RPMI7951 (cell line): ENCODE measurements at places on chromosomes 3 and 15. TPM values are rescaled to one million over a fixed set of nuclear protein-coding genes. Genes with fewer than 3 reads are reported as not detected.

PLSCR2 gene
- total RNA-seq = not detected in 2 replicates

ZIC4 gene
- total RNA-seq = 0.10 and 0.84 TPM in 2 replicates

UPK1B gene
- not detected in 2 replicates for total RNA-seq

ZNF660 gene
- total RNA-seq = 1.1 and 1.2 TPM in 2 replicates

IL12A gene
- 0.49 and 0.72 TPM in 2 replicates for total RNA-seq
